ENCODE measurements at places on chromosomes 5 and 9.

DNA sequence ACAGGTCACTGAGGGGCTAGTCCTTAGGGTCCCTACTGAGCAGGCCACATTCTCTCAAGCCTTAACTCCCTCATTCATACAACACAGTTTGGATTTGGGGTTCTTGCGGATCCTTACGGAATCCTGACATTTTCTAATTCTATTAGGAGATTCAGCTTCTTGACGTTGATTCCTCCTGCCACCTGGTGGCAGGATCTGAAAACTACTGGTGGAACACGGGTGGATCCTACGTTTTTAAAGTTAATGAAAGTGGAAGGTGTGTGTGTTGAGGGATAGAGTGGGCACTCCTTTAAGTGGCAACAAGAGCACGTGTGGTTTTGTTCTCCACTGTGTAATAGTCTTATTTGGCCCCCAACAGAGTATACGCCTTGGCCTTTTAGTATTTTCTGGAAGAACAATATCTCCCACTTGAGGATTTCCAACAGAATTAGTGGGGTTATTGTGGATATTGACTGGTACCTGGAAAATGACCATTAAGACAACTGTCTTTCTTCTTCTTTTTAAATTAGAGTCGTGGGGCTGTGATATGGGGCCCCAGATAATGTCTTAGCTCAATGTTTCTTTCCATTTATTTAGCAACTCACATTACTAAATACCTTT lies 25.2 kb downstream of the SLC28A3 start:
- peak; percentile 44 for DNase-seq

DNA sequence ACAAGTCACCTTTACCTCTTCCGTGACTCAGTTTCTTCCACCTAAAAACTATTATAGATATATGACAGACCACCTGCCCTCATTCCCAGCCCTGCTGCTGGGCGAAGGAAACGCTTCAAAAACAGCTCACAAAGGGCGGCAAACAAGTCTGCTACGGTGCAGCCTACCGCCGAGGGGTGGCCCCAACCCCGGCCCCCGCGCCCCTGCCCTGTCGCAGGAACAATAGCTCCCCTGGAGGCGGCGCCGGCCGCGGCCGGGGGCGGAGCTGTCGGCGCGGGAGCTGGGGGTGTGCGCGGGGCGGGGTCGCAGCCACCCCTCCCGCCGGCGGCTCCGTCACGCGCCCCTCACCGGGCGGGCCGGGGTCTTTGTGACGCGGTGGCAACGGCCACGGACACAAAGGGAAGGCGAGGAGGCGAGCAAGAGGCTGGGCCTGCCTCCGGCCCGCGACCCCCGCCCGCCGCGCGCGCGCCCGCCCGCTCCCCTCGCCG lies at the start of gene TMEFF1:
Gene TMEFF1 (plus strand): TSS at position 362 of the 488 bp plus-strand sequence. CDS start 396 bp downstream, outside the sequence.
- DNase-seq, result peak; percentile 50

DNA sequence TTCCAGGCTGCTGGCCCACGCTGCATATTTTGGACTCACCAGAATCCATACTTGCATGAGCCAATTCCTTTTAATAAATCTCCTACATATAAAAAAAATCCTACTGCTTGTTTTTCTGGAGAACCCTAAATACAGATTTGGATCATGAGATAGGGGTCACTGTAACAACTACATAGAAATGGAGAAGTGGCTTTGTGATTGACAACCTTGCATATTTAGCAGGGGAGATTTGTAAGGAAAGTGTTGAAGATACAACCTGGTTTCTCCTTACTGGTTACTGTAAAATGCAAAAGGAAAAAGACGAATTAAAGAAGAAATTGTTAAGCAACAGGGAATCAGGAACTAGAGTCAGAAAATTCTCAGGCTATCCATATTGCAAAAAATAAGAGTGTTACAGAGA lies 74.8 kb downstream of the HABP4 start:
- no peak for DNase-seq

GRCh38 chr5:129135633-129136032 lies 41.1 kb downstream of the ISOC1 start:
- DNase-seq, result no peak

GRCh38 chr5:130045334-130045733 lies 141.1 kb downstream of the CHSY3 start:
- no peak for DNase-seq

- DNase-seq, result no peak
These were observed 25.0 kb upstream of the PALM2AKAP2 start for GRCh38 chr9:109755040-109755439.

DNA sequence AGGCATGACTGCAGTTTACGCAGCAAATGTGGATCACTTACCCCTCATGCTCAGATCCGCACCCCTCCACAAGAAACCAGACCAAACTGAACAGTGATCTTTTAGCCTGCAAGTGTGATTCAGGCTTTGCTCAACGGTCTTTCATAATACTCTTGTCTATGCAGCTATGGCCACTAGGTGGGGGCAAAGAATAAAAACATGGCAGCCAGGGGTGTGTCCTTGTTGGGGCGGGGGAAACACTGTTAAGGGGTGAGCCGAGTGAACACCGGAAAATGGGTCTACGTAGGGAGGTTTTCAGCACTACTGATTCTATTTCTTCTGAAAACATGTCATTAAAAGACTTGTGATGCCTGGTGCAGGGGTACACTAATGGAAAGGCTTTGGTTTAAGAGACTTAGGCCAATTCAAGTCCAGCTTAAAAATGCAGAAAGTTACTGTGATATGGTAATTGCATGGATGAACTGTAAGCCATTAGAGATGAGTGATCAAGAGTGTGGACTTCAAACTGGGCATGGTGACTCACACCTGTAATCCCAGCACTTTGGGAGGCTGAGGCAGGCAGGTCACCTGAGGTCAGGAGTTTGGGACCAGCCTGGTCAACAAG lies 49.9 kb upstream of the GPR151 start:
- peak; percentile 77 for DNase-seq

DNA sequence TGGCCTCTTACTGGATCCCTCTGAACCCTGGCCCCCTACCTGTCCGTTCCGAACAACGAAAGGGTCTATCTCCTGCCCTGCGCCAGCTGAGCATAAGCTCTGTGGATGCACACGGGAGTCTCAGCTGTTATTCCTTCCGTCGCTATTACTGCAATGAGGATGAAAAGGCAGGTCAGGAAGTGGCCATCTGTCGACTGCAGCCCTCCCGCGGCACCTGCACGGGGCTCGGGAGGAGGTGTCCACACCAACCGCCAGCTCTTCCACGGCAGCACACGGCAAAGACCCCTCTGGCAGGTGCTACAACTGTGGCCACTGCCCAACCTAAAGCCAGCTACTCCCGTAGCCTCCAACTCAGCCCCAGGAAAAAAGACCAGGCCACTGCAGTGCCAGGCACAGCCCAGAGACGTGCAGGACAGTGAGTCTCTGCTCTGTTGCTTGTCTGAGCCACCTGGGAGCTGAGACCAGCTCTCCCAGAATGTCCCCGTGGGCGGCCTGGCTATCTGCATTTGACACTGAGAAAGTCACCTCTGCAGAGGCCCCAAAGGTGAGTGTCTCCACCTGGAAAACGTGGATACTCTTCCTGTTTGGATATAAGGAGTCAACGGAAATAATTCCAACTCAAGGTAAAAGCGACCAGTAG lies 19.1 kb downstream of the CAMSAP1 start:
- no peak for DNase-seq

DNA sequence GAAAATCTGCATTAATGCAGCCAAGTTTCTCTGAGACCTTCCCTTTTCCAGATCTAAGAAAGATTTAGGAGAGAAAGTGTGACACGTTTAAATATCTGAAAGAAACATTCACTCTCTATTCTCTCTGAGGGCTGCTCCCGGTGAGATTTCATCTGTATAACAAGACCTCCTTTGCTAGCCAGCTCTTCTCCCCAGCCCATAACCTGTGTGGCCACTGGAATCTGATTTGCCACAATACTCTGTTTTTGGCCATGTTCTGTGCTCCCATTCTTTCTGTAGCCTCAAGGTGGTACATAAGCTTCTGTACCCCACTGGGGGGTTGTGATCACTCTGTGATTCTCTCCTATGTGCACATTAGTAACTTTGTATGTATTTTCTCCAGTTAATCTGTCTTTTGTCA lies 291.0 kb upstream of the SEMA6A start:
- DNase-seq, result no peak

GRCh38 chr9:13292782-13293181 lies 13.3 kb upstream of the MPDZ start:
- no peak for DNase-seq

GRCh38 chr9:134210511-134210907 lies 46.1 kb upstream of the RNU6ATAC start:
- DNase-seq, result no peak

DNA sequence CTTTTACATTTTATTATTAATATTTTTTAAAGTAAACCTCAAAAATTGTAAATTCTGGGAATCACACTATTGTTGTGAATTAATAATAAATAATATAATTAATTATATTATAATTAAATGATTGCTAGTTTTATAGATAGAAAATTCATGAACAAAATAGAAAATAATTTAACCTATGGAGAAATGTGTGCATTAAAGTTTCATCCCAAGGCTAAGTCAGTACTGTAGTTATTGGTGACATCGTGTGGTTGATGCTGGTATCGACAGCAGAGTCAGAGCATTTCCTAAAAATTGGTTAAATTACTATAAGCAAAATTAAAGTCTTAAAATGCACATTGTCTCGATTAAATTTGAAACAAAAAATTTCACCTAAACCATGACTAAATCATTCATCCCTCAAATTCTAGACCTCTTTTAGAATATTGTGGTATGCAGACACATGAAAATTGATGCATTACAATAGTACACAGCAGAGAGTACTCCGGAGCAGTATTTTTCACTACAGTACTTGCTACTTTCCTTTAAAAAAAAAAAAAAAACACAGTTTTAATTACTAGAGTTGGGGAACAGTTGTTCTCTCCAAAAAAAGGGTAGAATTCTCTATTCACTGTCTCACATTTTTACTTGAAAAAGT lies 73.9 kb downstream of the RORB start:
- peak; percentile 39 for DNase-seq

DNA sequence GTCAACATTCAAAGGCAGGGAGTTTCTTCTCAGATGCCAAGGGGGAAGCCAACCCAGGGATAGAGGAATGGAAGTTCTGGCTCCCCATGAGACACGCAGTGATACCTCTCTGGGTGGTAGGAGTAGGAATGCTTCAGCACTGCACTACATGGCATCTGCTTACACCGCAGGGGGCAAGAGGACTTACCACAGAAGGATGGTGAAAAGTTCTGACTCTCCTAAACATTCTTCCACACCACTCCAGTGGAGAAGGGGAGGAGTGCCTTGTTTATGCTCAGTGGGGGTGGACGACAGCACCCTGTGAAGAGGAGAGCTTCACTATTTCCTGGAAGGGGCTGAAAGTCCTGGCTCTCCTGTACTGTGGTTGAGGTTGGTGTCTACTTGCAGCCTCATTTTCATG lies 1011.3 kb upstream of the WWC1 start:
- no peak for DNase-seq

DNA sequence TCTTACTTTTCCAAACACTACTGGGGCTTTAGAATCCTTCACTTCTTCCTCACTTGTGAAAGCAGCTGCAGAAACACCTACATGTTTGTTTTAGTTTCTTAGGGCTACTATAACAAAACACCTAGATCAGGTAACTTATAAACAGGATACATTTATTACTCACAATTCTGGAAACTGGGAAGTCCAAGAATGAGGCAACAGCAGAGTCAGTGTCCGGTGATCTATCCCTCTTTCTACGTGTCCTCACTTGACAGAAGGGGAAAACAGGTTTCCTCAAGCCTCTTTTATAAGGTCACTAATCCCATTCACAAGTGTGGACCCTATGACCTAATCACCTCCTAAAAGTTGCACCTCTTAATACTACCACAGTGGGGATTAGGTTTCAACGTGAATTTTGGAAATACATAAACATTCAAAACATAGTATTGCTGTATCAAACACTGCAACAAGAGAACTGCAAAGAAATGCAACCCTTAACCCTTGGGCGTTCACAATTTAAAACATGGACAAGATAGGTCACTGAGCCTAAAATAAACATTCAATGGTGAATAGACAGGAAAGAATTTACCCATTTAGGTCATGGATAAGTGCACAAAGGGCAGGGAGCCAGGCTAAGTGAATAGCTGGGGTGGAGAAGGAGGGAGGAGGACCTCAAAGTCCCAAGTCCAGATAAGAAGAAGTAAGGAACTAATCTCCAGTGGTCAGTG lies 104.3 kb downstream of the PIK3R1 start:
- DNase-seq, result no peak

GRCh38 chr9:5435912-5436311 lies 1.8 kb downstream of the PLGRKT start:
- DNase-seq, result no peak

DNA sequence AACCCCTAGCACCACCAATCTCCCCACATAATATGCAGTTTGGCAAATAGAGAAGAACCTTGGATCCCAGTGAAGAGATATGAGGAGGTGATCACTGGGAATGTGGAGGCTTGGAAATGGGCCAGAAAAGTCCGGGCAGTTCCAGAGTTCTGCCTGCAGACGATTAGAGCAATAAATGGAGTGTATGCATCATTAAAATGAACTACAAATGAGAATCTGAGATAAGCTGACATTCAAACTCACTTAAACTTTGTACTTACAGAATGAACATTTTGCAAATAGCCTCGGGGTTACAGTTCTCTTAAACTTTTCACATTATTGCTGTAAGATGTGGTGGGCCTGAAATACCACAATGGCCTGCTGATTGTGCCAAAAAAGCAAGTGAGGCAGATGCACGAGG lies 23.0 kb upstream of the LHFPL2 start:
- no peak for DNase-seq

Measured in NCI-H1092 treated with DMSO at 0.1 percent for 48 hours (cell line).